Airway epithelial cell (primary cell): ENCODE measurements at places on chromosomes 4 and X. TPM values are rescaled to one million over a fixed set of nuclear protein-coding genes. Genes with fewer than 3 reads are reported as not detected.

MAGEA4 gene
- total RNA-seq: not detected in 2 replicates

SATL1 gene
- total RNA-seq: not detected in 2 replicates

SSX4 gene
- not detected in 2 replicates for total RNA-seq

P2RY4 gene
- total RNA-seq: 0.21 TPM in 1 of 2 replicates, not detected in the other

TCP11X2 gene
- total RNA-seq: not detected in 2 replicates

TSC22D3 gene
- 61.2 and 67.6 TPM in 2 replicates for total RNA-seq

ELK1 gene
- total RNA-seq: 30.1 and 30.2 TPM in 2 replicates

ADH6 gene
- total RNA-seq: not detected in 2 replicates

KLHL13 gene
- total RNA-seq: 8.1 and 11.5 TPM in 2 replicates

EDA2R gene
- total RNA-seq: 0.60 and 1.7 TPM in 2 replicates

CT83 gene
- total RNA-seq: not detected in 2 replicates

TRPC5OS gene
- not detected in 2 replicates for total RNA-seq

SPANXA1 gene
- total RNA-seq: not detected in 2 replicates

PDCL2 gene
- total RNA-seq: not detected in 2 replicates

CT47B1 gene
- not detected in 2 replicates for total RNA-seq

BDH2 gene
- 15.1 and 24.0 TPM in 2 replicates for total RNA-seq

OTUD6A gene
- not detected in 2 replicates for total RNA-seq

CXCL10 gene
- total RNA-seq: 0.65 TPM in 1 of 2 replicates, not detected in the other

USP26 gene
- not detected in 2 replicates for total RNA-seq

MAGEA10 gene
- not detected in 2 replicates for total RNA-seq

MAGEA9B gene
- total RNA-seq: not detected in 2 replicates

EMD gene
- 50.6 and 72.9 TPM in 2 replicates for total RNA-seq

ARMCX1 gene
- 8.4 and 9.2 TPM in 2 replicates for total RNA-seq

PDGFRA gene
- 1.1 and 2.2 TPM in 2 replicates for total RNA-seq

ADAM29 gene
- not detected in 2 replicates for total RNA-seq

MUC7 gene
- total RNA-seq: not detected in 2 replicates

BMX gene
- total RNA-seq: 0.07 TPM in 1 of 2 replicates, not detected in the other

DMP1 gene
- not detected in 2 replicates for total RNA-seq

TNIP3 gene
- not detected in 2 replicates for total RNA-seq

ARR3 gene
- total RNA-seq: not detected in 2 replicates

TMEM271 gene
- not detected in 2 replicates for total RNA-seq

TAF9B gene
- 8.7 and 12.1 TPM in 2 replicates for total RNA-seq

IRF2 gene
- total RNA-seq: 15.3 and 21.9 TPM in 2 replicates

COX7B2 gene
- not detected in 2 replicates for total RNA-seq

PTCHD1 gene
- total RNA-seq: not detected in 2 replicates

COL4A5 gene
- 93.7 and 95.7 TPM in 2 replicates for total RNA-seq

COL25A1 gene
- not detected in 2 replicates for total RNA-seq

BTK gene
- total RNA-seq: 0.23 TPM in 1 of 2 replicates, not detected in the other

PCDH10 gene
- under 0.01 and 0.14 TPM in 2 replicates for total RNA-seq

ENAM gene
- total RNA-seq: not detected in 2 replicates

HMX1 gene
- total RNA-seq: not detected in 2 replicates

TMEM154 gene
- 40.0 and 57.7 TPM in 2 replicates for total RNA-seq

DCAF8L2 gene
- not detected in 2 replicates for total RNA-seq

H2BW2 gene
- total RNA-seq: not detected in 2 replicates

HTR2C gene
- not detected in 2 replicates for total RNA-seq

CXCL11 gene
- 0.07 TPM in 1 of 2 replicates, not detected in the other for total RNA-seq

EVC2 gene
- total RNA-seq: 2.8 and 3.5 TPM in 2 replicates

SEPTIN11 gene
- total RNA-seq: 50.7 and 67.6 TPM in 2 replicates

ADH7 gene
- total RNA-seq: 13.6 and 14.7 TPM in 2 replicates

AFF2 gene
- total RNA-seq: 0.07 and 0.37 TPM in 2 replicates

SAGE1 gene
- not detected in 2 replicates for total RNA-seq

NEIL3 gene
- total RNA-seq: 4.2 and 4.3 TPM in 2 replicates

SLC34A2 gene
- total RNA-seq: 0.09 and 0.21 TPM in 2 replicates

STBD1 gene
- total RNA-seq: 1.1 and 2.1 TPM in 2 replicates

CLDN24 gene
- total RNA-seq: not detected in 2 replicates

CABS1 gene
- not detected in 2 replicates for total RNA-seq

NPY5R gene
- total RNA-seq: not detected in 2 replicates

GPRASP3 gene
- 0.51 and 0.85 TPM in 2 replicates for total RNA-seq
